ENCODE measurements at places on chromosomes 1 and 21.

DNA sequence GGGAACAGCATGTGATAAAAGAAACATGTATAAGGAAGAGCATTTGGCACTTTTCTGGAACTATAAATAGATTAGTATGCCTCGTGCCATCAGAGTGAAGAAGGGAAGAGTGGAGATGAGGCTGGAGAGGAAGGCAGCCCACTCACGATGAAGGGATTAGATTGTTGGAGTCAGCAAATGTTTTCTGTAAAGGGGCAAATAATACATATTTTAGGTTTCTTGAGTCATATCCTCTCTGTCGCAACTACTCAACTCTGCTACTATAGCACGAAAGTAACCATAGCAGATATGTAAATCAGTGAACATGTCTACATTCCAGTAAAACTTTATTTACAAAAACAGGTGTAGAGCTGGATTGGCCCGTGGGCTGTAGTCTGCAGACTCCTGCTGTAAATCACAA, 147.8 kb downstream of the TENT5C start:
- peak overlapping the region; percentile 68 for H3K4me3 ChIP-seq
- H3K4me1 ChIP-seq: peaks cover 25% of the 10 kb centered on the region
- H3K27ac ChIP-seq: no peak overlapping the region
- no peak for DNase-seq

DNA sequence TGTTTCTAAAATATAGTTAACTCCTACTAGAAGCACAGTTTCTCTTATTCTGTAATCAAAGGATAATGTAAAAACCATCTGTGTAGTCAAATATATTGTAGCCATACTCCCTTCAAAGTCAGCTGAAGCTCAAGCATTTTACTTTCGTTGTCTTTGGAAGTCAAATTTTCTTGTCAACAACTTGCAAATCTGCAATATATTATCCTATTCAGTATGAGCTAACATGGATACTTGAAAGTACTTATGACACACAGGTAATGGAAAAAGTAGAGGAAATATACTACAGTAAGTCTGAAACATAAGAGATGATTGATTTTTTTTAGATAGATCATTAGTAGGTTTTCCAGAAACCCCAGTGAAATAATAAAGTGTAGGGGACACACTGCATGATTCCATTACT, 121.5 kb downstream of the COL24A1 start:
- no peak for DNase-seq
- H3K27ac ChIP-seq: no peak overlapping the region
- no peaks in the 10 kb centered on the region for H3K36me3 ChIP-seq
- no peak overlapping the region for H3K4me3 ChIP-seq
- peaks cover 3% of the 10 kb centered on the region for H3K4me1 ChIP-seq
- no peaks in the 10 kb centered on the region for H3K27me3 ChIP-seq

- H3K36me3 ChIP-seq: no peaks in the 10 kb centered on the region
- H3K27ac ChIP-seq: no peak overlapping the region
- no peak for DNase-seq
- H3K4me3 ChIP-seq: no peak overlapping the region
Observed at GRCh38 chr1:34070201-34070836, 94.7 kb downstream of the CSMD2 start.

- no peaks in the 10 kb centered on the region for H3K36me3 ChIP-seq
- no peak overlapping the region for H3K27ac ChIP-seq
- H3K27me3 ChIP-seq: no peaks in the 10 kb centered on the region
- no peaks in the 10 kb centered on the region for H3K4me1 ChIP-seq
- H3K4me3 ChIP-seq: no peak overlapping the region
Observed at GRCh38 chr1:203598752-203599151, 27.9 kb upstream of the ATP2B4 start.

GRCh38 chr1:221793439-221794078, 51.7 kb upstream of the DUSP10 start:
- no peak overlapping the region for H3K4me3 ChIP-seq
- no peak for DNase-seq
- no peaks in the 10 kb centered on the region for H3K27me3 ChIP-seq
- no peaks in the 10 kb centered on the region for H3K4me1 ChIP-seq
- no peaks in the 10 kb centered on the region for H3K36me3 ChIP-seq

DNA sequence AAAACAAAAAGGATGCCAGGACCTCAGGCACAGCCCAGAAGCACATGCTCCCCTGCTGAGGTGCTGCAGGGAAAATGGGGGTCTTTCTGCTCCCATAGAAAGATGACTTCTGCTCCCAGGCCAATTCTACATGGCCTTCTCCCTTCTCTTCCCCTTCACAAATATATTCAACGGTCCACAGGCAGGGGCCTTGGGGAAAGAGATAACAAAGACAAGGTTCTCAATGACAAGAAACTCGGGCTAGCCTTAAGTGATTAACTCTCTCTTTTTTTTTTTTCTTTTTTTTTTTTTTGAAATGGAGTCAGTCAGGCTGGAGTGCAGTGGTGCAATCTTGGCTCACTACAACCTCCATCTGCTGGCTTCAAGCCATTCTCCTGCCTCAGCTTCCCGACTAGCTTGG, 54.2 kb downstream of the H3-3A start:
- no peak overlapping the region for H3K27ac ChIP-seq
- H3K36me3 ChIP-seq: no peaks in the 10 kb centered on the region
- H3K4me1 ChIP-seq: peaks cover 12% of the 10 kb centered on the region
- DNase-seq: no peak
- no peak overlapping the region for H3K4me3 ChIP-seq

- no peak overlapping the region for H3K27ac ChIP-seq
- H3K4me1 ChIP-seq: no peaks in the 10 kb centered on the region
- no peak overlapping the region for H3K4me3 ChIP-seq
- H3K27me3 ChIP-seq: no peaks in the 10 kb centered on the region
- H3K36me3 ChIP-seq: no peaks in the 10 kb centered on the region
Observed at GRCh38 chr1:2607641-2608091, 21.1 kb downstream of the PRXL2B start.

DNA sequence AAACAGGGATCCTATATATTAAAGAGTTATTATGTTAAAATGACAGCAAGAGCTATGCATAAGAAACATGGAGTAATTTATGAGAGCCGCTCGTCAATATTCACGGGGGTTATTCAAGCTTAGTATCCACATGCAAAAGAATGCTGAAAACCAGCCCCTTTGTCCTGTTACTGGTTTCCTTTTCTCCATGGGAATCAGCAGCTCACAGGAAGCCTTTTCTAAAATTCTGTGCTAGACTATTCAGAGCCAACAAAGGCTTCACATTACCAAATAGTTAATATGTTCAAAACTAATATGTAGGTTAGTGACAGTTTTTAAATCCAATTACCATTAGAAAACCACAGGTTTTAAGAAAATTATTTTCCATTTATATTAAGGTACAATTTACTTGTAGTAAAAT, 225.6 kb upstream of the MAP1LC3C start:
- no peaks in the 10 kb centered on the region for H3K27me3 ChIP-seq
- DNase-seq: no peak
- no peak overlapping the region for H3K4me3 ChIP-seq
- no peak overlapping the region for H3K27ac ChIP-seq
- H3K36me3 ChIP-seq: no peaks in the 10 kb centered on the region

GRCh38 chr21:36757196-36757595, 58.3 kb downstream of the SIM2 start:
- peaks cover 11% of the 10 kb centered on the region for H3K36me3 ChIP-seq
- no peaks in the 10 kb centered on the region for H3K4me1 ChIP-seq
- H3K27ac ChIP-seq: no peak overlapping the region
- H3K27me3 ChIP-seq: no peaks in the 10 kb centered on the region

DNA sequence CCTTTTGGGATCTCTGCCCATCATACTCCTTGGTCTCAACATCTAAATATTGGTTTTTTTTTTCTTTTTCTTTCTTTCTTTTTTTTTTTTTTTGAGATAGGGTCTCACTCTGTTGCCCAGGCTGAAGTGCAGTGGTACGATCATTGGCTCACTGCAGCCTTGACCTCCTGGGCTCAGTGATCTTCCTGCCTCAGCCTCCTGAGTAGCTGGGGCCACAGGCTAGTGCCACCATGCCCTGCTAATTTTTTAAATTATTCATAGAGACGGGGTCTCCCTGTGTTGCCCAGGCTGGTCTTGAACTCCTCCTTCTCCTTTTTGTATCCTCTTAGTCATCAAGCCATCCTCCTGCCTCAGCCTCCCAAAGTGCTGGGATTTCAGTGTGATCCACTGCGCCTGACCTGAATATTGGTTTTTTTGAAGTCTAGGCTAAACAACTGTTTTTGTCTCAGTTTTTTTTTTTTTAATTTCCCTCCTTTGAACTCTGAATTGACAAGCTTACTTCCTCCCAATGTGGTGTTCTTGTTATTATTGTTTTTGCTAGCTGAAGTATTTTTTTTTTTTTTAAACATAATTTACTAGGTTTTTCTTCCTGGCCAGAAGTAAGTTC, 30.9 kb downstream of the MAPKAPK2 start:
- H3K27me3 ChIP-seq: no peaks in the 10 kb centered on the region
- H3K4me1 ChIP-seq: peaks cover 60% of the 10 kb centered on the region
- H3K4me3 ChIP-seq: no peak overlapping the region
- DNase-seq: no peak

GRCh38 chr21:42665026-42665425, 11.6 kb downstream of the PDE9A start:
- no peaks in the 10 kb centered on the region for H3K36me3 ChIP-seq
- DNase-seq: no peak
- H3K4me3 ChIP-seq: no peak overlapping the region
- H3K27ac ChIP-seq: no peak overlapping the region
- H3K4me1 ChIP-seq: no peaks in the 10 kb centered on the region

- H3K27me3 ChIP-seq: no peaks in the 10 kb centered on the region
- H3K4me1 ChIP-seq: peaks cover 13% of the 10 kb centered on the region
Observed at GRCh38 chr1:96079581-96079980, 642.0 kb upstream of the PTBP2 start.

- H3K36me3 ChIP-seq: no peaks in the 10 kb centered on the region
- H3K4me1 ChIP-seq: peaks cover 74% of the 10 kb centered on the region
- no peaks in the 10 kb centered on the region for H3K27me3 ChIP-seq
- DNase-seq: no peak
Observed at GRCh38 chr1:15704526-15705183, 20.5 kb downstream of the PLEKHM2 start.

- H3K4me3 ChIP-seq: no peak overlapping the region
- H3K36me3 ChIP-seq: no peaks in the 10 kb centered on the region
- H3K4me1 ChIP-seq: no peaks in the 10 kb centered on the region
Observed at GRCh38 chr1:119372503-119373086, 4.0 kb downstream of the HAO2 start.

DNA sequence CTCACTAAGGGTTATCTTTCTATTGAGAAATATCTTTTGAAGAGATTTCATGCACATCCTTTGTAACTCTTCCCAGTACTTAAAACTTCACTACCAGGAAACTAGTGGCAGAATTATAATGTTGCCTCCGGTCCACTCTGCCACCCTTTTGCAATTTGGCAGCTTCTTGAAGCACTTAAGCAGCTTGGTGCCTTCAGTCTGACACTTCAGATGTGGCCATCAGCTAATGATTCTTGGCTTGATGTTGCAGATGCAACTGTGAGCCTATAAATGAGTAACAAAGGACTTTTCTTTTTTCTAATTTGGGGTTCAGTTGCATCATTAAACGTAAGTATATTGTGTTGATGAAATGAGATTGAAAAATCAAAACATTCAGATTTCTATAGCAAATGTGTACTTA, 187.5 kb upstream of the C21orf91 start:
- H3K4me1 ChIP-seq: no peaks in the 10 kb centered on the region
- H3K36me3 ChIP-seq: no peaks in the 10 kb centered on the region
- H3K27ac ChIP-seq: no peak overlapping the region

DNA sequence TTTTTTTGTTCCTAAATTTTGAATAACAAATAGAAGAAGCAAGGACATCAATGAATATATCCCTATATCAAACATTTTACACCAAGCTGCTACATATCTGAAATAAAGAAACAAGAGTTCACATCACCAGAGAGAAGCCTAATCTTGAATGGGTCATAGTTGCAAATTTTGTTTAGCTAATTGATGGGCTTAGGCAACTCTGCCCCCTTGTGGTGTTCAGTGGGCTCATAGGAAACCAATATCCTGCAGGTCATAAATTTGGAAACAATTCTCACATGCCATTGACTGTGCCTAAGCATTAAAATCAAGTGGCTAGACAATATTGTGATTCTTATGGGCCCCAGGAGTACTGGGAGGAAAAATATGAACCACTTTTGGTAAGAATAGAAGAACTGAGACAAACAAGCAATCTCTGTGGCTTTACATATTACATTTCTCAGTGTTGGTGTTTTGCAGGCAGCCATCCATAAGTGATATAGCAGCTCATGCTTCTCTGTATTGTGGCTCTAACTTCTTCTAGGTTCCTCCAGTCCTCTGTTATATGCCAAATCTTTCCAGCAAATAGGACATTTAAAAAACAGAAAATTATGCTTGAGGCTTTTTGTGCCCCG, 1262.8 kb upstream of the PRMT6 start:
- no peaks in the 10 kb centered on the region for H3K4me1 ChIP-seq
- H3K4me3 ChIP-seq: no peak overlapping the region
- DNase-seq: no peak
- no peaks in the 10 kb centered on the region for H3K36me3 ChIP-seq

DNA sequence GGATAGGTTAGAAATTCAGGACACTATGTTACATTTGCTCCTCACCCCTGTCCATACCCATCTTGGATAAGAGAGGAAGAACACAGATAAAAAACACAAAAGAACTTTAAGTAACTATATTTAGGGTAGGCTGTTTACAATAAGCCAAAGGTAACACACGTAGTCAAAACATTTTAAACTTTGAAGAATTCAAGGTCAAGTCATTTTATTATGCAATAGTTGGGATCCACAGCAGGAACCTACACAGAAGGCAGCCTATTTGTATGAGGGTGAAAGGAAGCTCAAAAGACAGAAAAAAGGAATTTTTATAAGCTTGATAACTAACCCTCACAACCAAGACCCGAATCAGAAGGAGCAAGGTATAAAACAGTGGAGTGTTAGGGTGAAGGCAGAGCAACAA, 89.6 kb downstream of the ZSWIM5 start:
- no peak for DNase-seq
- H3K4me1 ChIP-seq: no peaks in the 10 kb centered on the region
- H3K36me3 ChIP-seq: no peaks in the 10 kb centered on the region
- no peak overlapping the region for H3K4me3 ChIP-seq

DNA sequence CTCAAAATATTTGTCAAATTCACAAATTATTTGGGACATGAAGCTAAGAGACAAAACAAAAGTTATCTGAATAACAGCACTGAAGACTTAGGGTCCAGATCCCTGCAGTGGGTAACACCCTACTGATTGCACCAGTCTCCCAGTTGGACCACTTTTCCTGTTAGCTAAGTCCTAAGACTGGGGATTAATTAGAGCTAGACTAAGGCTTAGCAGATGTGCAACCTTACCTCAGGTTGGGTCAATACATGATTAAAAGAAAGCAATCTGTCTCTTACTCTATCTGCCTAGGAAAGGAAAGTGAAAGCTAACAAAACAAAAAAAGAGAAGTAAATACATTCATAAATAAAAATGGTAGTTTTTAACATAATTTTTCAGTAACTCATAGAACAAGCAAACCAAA, 737.2 kb upstream of the CHRM3 start:
- no peak for DNase-seq
- no peak overlapping the region for H3K4me3 ChIP-seq
